ENCODE measurements at places on chromosomes 5 and 9. TPM values are rescaled to one million over a fixed set of nuclear protein-coding genes. Genes with fewer than 3 reads are reported as not detected.

GRCh38 chr5:180782748-180783147 lies 19.9 kb downstream of the MGAT1 start:
- DNase-seq = no peak

DNA sequence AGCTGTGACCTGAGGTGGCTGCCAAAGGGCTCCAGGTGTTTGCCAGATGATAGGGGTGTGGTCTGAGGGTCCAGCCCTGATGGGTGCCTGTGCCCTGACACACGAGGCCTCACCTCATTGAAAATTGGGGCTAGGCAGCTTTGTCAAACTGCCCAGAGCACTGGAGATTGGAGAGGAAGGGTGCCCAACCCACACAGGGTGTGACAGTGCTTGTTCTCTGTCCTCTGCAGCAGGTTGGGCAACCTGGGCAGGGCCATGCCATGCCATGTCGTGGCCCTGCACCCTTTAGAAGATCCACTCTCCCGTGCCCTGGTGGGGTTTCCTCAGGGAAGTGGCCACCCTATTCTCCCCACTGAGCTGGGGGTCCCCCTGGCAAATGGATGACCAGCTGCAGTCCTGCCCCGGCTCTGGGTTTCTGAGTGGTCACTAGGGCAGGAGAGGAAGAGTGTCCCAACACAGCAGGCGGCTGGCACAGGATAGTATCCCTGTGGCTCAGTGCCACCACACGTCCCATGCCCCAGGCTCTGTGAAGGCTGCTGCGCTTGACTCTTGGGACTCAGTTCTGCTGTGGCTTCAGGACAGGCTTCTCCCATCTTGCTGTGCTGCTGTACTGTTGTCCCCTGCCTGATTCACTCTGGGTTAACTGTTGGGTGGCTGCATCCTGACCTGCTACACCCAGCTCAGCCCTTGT lies 100.8 kb upstream of the PITX1 start:
- DNase-seq = no peak

DNA sequence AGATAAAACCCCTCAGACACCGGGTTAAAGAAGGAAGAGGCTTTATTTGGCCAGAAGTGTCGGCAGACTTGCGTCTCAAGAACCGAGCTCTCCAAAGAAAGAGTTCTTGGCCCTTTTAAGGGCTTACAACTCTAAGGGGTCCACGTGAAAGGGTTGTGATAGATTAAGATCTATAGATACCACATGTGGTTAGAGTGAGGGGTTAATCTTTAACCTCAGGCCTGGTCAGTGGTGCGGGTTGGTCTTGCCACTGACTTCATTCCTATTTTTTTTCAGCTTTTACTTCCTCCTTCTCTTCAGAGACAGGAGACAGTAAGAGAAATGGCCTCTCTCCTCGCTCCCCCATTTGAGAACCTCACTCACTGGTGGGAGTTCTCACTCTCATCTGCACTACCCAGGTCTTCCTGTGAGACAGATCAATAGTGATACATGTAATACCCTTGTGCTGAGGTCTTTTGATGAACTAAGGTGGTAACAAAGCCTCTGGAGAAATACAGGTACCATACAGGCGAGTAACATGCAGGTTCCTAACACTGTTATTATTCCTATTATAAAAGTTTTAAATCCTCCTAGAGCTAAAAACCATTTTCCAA lies 52.4 kb upstream of the COX7C start:
- no peak for DNase-seq

GRCh38 chr5:93831449-93831848 lies 90.0 kb upstream of the POU5F2 start:
- DNase-seq = no peak

- no peak for DNase-seq
These were observed 337.7 kb downstream of the PLK2 start for GRCh38 chr5:58122157-58122556.

- DNase-seq = no peak
These were observed 37.9 kb downstream of the ARPC5L start for GRCh38 chr9:124899845-124900244.

DNA sequence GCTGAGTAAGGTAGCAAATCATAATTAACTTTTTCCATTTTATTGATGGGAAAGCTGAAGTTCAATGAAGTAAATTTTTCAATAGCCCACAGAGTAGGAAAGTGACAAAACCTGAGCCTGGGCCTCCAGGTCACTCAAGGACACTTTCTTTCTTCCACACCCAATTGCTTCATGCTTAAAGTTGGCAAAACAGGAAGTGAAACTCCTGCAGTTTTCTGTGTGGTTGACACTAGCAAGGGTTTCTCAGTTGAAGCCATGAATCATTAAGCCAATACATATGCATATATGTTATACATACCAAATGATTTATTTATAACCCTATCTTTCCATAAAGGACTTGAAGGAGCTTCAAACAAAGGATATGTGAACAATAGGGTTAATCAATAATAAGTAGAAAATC lies 13.9 kb downstream of the TLR4 start:
- DNase-seq = no peak

GRCh38 chr5:8944005-8944404 lies 601.9 kb downstream of the SEMA5A start:
- DNase-seq = no peak

DNA sequence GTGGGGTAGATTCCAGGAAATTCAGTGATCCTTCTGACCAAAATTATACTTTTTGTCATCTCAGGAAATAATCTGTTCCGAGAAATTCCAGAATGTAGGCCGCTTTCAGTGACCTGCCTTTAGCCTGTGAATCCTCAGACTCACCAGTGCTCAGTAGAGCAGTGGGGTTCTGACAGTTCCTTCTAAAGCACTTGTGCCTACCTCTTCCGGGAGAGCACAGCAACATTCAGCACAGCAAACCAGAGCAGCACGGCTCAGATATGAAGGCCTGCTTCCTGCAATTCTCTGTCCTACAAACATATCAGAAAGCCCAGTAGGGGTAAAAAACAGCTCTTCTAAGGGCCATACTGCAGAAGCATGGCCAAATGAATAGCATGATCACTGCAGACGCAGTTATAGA lies 15.0 kb downstream of the FANCC start:
- no peak for DNase-seq

GRCh38 chr9:131405428-131405827 lies 11.5 kb downstream of the PRRC2B start:
- DNase-seq = peak; percentile 78

DNA sequence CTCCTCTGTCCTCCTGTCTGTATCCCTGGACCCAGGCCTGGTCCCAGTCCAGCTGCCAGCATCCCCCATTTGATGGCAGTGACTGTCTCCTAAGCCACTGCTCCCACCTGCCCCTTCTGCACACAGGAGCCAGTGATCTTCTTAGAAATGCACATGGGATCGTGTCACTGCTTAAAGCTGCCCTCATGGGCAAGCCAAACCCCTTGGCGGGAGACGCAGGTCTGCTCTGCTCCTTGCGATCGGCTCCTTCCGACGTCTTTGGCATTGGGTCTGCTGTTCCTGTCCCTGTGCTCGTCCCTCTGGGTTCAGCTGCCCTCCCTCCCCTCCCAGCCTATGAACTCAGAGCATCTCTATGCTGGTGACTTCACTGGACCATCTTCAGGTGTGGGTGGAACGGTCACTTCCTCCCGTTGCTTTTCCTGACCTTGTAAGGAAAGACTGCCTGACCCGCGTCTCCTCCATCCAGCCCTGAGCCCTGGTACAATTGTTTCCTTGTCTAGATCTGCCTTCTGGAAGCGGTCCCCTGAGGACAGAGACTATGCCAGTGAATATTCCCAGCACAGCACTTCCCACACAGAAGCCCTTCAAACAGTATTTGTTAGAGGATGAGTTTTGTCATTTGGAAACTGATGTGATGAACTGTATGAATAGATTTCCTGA lies 116.5 kb downstream of the ZNF354C start:
- DNase-seq = peak; percentile 64

GRCh38 chr9:8447601-8448000 lies 648.0 kb upstream of the DMAC1 start:
- DNase-seq = no peak

GRCh38 chr9:91334053-91334452 lies 27.7 kb downstream of the AUH start:
- DNase-seq = peak; percentile 35

GRCh38 chr9:2288309-2288708 lies 273.2 kb downstream of the SMARCA2 start:
- no peak for DNase-seq

HRH2 gene
- 46.6 TPM for total RNA-seq

FOXD4L3 gene
- not detected for total RNA-seq

HMGCS1 gene
- total RNA-seq = 23.1 TPM

PPP3R2 gene
- not detected for total RNA-seq

IFNK gene
- total RNA-seq = not detected

ST8SIA4 gene
- 3.4 TPM for total RNA-seq

SLCO4C1 gene
- total RNA-seq = 0.08 TPM

NUTM2G gene
- total RNA-seq = not detected

KIF27 gene
- 3.4 TPM for total RNA-seq

AHRR gene
- total RNA-seq = 2.1 TPM
